ENCODE measurements at places on chromosomes 5 and 9.
A peak's percentile ranks its signal among the peaks of the same experiment; 100 is the strongest.

DNA sequence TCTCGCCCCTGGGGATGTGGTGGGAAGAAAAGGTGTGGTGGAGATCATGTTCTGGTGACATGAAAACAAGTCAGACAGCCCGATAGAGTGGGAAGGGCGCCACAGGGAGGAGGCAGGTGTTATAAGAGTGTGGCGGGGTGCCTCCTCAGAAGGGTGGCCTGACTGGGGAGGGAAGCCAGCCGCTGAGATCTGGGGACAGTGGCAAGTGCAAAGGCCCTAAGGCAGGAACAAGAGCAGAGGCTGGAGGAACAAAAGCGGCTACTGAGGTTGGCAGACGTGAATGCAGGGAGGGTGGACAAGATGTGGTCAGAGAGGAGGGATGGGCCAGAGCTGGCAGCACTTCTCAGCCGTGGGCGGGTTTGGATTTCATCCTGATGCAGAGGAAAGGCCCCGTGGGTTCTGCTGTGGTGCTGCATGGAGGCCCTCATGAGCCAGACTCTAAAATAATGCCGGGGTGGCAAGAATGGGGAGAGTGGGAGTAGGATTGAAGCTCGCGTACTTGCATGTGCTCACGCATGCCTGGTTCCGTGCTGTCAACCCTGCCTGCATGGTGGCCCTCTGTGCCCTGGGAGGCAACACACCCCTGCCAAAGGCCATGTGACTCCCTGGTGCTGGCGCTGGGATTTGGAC lies 89.2 kb downstream of the MVB12B start:
- DNase-seq: no peak

DNA sequence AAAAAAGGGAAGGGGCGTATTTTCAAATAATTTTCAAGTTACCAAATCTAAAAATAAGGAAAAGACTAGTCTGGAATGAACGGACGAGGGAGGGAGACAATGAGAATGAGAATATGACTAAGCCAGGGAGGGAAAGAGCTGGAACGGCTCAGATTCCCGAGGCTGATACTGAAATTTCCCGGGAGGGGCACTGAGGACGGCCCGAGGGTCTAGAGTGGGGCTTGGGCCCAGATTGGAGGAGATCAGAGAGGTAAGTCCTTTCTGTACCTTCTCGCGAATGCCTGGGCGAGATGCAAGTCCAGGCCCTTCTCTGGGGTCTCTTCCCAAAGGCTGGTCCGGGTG lies 3.4 kb upstream of the CCIN start:
- no peak for DNase-seq

GRCh38 chr5:863244-863805 lies 12.5 kb upstream of the ZDHHC11 start:
- DNase-seq: no peak

GRCh38 chr5:57299986-57300385 lies 126.1 kb downstream of the GPBP1 start:
- DNase-seq: no peak

GRCh38 chr9:134188386-134189144 lies 24.2 kb upstream of the RNU6ATAC start:
- DNase-seq: no peak

GRCh38 chr9:37920471-37921167 lies 16.7 kb upstream of the SLC25A51 start:
- DNase-seq: no peak

GRCh38 chr9:120376101-120376500 lies 203.9 kb downstream of the CDK5RAP2 start:
- no peak for DNase-seq

DNA sequence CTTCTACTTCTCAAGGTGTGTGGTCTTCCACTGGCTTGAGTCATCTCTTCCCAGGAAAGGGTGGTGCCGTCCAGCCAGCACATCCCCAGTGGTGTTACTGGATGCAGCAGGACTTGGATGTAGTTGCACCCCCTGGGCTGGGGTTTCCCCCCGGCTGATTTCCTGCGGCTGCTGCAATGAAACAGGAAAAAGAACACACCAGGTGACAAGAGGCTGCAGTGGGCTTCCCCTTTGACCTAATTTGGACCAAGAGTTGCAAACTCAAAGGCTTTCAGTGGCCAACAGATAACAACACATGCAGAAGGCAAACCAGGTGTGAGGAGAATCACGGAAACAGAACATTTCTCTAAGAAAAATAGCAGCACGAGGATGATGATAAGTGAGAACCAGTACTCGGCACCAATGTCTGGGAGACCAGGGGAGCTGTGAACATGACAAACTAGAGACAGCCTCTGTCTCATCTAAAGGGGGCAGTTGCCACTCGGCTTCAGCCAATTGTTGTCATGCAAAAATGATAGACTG lies 83.7 kb downstream of the PDE6A start:
- DNase-seq: no peak

DNA sequence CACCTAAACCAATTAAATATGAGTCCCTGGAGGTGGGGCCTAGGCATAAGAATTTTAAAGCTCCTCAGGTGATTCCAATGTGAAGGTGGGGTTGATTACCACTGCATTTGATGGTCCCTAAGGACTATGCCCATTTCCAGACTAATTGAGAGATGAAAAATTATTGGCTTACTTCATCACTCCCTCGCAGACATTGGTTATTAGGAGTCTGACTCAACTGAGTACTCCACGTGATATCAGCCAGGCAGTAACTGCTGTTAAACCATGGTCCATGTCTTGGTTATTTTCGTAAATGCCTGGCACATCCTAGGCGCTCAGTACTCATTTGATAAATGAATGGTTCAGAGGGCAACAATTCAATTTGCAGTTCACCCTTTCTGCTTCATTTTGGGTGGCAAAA lies 54.5 kb downstream of the PUM3 start:
- DNase-seq: no peak

DNA sequence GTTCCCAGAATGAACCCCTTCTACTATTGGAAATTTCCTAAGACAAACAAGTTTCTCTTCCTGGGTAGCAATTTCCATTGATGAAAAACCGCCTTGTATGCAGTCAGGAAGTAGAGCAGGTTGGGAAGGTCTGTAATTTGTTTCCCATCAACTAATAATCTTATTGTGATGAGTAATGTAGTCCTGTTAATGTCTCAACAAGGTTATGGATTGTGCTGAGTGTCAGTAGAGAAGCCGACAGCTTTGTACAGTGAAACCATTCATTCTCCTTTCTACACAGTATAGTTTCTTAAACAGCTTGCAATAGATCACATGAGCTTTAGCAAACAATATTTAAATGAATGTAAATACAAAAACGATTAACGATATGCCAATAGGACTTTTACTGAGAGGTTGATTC lies 355.4 kb upstream of the WWC1 start:
- DNase-seq: no peak

GRCh38 chr9:107455425-107456135 lies 34.0 kb downstream of the KLF4 start:
- no peak for DNase-seq

DNA sequence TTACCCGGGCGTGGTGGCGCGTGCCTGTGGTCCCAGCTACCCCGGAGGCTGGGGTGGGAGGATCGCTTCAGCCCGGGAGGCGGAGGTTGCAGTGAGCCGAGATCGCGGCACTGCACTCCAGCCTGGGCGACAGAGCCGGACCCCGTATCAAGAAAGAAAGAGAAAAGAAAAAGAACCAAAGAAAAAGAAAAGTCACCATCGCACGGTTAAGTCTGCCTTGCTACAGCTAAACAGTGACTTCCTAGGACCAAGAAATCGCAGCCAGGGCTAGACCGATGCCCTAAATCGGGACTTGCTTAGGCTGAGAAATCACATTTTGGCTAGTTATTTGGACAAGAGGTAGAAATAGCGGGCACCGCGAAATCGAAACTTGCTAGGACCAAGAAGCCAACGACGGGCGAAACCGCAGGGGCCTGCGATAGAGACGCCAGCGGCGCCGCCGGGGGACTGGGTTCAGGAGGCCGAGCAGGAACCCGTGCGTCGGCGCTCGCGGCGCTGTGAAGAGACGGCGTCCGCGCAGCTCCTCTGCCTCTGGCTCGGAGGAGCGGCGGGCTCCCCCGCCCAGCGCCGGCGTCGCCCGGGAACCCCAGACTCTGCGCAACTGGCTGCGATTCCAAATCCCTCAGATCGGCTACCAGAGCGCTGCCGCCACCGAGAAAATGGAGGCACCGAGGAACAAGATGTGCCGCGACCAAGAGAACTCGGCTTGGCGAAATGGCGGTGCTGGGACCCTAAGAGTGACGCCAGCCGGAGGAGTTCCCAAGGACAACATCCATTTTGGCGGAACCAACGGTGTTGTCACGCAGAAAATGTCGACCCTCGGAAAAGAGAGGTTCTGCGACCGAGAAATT lies 26.1 kb upstream of the ANXA2R start:
- DNase-seq: peak; percentile 52

GRCh38 chr5:158410976-158411375 lies 552.0 kb upstream of the CLINT1 start:
- DNase-seq: no peak

DNA sequence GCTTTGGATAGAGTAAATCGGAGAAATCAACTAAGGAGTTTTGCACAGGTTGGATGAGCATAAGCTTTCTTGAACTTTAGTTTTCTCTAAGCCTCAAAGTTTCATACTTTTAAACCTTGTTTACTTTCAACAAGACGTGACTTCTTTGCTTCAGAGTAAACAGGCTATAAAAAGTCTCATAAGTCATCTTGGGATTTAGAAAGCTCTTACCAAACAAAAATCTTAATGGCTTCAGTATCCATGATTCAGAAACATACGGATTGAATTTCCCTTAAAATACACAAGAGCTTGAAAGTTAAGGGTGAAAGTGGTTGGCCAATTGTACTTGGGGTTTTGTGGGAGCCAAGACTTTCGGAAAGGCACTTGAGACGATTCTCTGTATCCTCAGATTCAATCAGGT lies 270.9 kb upstream of the ANKH start:
- DNase-seq: no peak

- DNase-seq: no peak
Observed at GRCh38 chr9:8346296-8346695, 546.7 kb upstream of the DMAC1 start.

GRCh38 chr9:69054989-69055388 lies 19.4 kb downstream of the FXN start:
- DNase-seq: no peak

DNA sequence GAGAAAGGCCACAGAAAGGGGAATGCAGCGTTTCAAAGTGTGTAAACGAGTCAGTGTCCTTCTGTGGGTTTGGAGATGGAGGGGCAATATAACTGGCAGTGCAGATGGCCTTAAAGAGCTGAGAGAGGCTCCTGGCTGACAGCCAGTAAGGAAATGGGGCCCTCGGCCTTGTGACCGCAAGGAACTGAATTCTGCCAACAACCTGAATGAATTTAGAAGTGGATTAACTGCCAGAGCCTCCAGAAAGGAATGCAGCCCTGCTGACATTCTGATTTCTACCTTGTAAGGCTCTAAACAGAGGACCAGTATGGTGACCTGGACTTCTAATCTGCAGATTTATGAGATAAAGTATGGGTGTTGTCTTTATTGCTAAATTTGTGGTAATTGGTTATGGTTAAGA lies 17.5 kb upstream of the NREP start:
- DNase-seq: no peak

GRCh38 chr5:82246960-82247574 lies 31.1 kb downstream of the RPS23 start:
- no peak for DNase-seq

DNA sequence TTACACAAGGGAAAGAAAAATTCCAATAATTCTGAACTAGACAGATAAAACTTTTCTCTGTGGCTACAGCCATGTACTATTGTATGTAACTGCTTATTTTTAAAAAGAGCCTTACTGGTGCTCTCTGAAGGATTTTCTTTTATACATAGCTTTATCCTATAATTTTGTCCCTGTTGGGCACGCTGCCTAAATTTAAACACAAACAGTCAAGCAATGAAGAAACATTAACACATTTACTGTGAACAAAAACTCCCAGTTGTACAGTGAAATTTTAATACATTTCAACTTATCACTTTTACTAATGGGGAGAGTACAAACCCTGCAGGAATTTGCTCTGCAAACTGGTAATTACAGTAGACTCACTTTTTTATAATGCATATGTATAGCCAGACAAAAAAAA lies 273.3 kb downstream of the BNC2 start:
- DNase-seq: no peak

- no peak for DNase-seq
Observed at GRCh38 chr5:8691221-8691620, 822.3 kb downstream of the MTRR start.

GRCh38 chr5:1792842-1793266 lies 6.8 kb downstream of the MRPL36 start:
- peak; percentile 38 for DNase-seq
